ENCODE measurements at places on chromosomes 4 and X.

DNA sequence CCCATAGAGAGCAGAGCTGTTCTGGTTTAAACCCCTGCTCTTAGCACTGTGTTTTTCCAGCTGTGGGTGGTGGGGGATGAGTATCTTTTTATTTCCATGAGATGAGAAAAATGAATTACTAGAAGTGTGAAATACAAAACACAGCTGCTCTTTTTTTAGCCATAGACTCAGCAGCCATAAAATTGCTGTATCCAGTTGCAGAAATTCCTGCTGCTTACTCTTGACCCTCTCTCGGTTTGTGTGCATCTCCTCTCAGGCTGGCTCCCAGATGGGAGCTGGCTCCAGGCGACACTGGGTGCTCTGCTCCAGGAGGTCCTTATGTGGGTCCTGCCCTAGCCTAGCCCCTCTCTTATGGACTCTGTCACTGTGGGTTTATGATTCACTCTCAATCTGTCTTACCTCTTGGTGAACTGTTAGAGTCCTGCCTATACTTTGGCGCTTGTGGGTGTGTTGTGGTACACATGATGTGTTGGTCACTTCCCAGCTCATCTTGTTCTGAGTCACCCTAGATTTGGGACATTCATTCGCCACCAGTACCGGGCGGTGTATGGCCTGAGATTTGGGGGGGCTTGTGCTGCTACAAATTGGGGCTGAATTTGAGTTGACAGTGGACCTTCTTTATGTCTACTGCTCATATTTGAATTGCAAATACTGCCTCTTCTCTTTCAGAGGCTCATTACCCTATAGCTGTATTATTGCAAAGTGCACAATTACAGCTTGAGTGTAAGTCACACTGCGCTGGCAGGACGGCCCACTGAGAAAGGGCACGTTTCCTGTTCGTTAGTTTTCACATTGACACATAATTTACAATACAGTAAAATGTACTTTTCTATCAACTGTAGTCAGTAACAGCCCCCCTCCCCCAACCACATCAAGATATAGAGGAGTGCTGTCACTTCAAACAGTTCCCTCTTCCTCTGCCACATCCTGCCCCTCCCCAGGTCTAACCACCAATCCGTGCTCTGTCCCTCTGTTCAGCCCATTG lies 46.9 kb upstream of the MSANTD1 start:
- no peak for DNase-seq

- no peak for DNase-seq
Measured at GRCh38 chr4:17809667-17810066, 890 bp downstream of the DCAF16 start.

DNA sequence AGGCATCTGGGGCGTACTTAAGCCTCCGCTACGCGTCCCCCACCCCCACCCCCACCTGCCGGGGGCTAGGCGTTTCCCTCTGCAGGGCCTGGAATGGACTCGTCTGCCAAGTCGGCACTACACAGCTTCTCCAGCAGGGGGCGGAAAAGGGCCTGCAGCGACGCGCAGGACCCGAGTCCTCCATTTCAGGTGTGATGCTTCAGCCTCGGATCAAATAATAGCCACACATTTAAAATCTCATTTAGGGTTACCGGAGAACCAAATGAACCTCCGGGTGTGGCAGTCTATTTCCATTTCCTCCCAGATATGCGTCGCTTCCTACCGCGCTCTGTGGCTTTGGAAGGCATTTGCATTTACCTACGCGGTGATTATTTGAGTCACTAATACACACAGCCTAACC lies 2.9 kb downstream of the PAK3 start:
- peak; percentile 43 for DNase-seq

- no peak for DNase-seq
Measured at GRCh38 chr4:948936-949300, 16.7 kb downstream of the TMEM175 start.

GRCh38 chr4:182286035-182286434 lies 42.8 kb downstream of the TENM3 start:
- no peak for DNase-seq

GRCh38 chr4:160450876-160451275 lies 1348.0 kb downstream of the RAPGEF2 start:
- DNase-seq: no peak

GRCh38 chrX:24682739-24683432 lies 10.8 kb upstream of the POLA1 start:
- no peak for DNase-seq

DNA sequence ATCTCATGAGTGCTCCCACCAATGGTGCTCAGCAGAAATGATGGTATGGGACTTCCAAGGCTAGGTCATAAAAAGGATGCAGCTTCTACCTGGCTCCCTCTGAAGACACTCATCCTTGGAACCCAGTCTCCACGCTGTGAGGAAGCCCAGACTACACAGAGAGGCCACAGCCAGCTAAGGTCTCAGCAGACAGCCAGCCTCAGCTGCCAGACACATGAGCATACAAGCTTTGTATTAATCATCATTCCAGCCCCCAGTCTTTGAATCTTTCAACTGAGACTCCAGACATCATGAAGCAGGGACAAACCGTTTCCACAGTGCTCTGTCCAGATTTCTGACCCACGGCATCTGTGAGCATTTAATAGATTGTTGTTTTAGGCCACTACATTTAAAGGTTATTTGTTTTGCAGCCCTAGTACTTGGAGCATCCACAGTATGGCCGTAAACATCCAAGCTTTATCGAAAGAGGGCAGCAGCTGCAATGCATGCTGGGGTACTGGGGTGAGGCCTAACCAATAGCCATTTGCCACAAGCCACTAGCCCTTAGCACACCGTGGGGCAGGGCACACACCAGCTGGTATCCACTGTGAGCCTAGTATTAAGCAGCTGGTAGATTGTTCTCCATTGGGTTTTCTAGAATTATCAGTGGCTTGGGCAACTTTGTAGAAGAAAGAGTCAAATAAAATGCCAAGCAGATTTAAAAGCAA lies 449.1 kb downstream of the BCOR start:
- DNase-seq: no peak

GRCh38 chrX:96756491-96756890 lies 71.8 kb downstream of the DIAPH2 start:
- no peak for DNase-seq

DNA sequence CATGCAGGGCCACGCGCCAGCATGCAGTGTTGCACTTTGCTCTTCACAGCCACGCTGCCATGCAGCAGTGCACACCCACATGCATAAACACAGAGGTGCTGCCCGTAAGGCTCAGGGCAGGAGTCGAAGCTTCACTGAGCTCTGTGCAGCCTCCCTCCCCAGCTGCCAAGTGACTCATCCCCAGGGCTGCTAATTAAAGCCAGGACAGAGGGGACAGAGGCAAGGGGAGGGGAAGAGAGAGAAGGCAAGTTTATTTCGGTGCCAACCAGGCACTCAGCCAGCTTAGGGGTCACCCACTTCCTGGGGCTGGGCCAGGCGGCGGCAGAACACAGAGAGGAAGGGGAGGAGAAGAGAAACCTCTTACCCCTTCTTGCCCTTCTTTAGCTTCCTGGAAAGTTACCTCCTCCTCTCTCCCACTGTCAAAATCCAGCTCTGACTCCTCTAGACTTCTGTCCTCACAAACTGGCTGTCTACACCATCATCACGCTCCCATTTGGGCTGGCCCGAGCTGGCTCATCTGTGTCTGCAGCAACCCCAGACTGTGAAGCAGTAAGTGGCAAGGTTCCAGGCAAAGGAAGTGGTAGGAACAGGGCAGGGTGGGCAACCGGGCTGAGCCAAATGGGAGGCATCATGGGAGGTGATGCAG lies 6.2 kb upstream of the IQSEC2 start:
- DNase-seq: no peak

DNA sequence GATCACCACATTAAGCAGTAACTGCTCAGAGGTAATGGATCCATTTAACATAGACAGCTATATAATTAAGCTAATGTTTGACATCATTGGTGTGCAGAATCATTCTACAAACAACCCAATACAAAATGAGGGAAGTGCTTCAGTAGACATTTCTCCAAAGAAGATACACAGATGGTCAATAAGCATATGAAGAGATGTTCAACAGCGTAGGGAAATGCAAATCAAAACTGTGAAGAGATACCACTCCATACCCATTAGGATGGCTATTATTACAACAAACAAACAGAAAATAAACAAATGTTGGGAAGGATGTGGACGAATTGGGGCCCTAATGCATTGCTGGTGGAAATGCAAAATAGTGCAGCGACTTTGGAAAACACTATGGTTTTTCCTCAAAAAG lies 294.6 kb downstream of the ANK2 start:
- no peak for DNase-seq

GRCh38 chrX:96861218-96861617 lies 22.5 kb upstream of the RPA4 start:
- no peak for DNase-seq

- peak; percentile 71 for DNase-seq
Measured at GRCh38 chr4:53684136-53685130, 93.1 kb upstream of the LNX1 start.

GRCh38 chr4:103002551-103002950 lies 17.0 kb downstream of the SLC9B1 start:
- DNase-seq: no peak

DNA sequence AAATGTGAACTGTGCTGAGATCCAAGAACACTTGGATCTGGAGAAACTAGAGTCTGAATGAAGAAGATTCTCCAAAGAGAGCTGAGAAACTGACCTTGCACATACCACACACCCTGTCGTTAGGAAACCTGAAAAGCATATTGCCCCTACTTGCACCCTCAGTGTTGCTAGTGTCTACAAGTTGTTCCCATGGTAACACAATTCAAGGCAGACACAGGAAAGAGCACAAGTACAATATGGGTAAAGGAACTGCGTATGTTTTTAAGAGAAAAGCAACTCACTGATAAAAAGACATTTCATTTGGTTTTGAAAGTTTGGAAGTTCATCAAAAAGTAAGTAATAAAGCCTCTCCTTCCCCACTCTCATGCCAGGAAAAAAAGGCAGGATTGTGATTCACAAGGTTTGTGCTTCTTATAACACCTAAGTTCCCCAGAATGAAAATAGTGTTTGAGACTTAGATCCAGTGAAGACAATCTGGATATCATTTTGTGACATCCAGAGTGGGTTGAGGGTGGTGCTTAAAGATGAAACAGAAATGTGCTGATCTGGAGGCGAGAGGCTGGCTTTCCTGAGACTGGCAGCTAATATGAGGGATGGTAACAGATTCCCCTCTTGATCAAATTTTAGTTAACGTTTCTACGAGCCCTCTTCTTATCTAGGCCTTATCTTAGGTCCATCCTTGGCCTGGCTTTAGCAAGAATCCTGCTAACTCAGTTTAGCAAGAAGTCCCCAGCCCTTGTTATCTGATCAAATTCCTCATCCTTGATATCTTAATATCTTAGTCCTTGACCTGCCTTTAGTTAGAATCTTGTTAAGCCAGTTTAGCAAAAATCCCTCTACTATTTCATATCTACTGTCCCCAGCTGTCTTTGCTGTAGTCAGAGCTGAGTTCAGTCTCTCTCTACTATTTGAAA lies 42.3 kb downstream of the NIPAL1 start:
- no peak for DNase-seq

DNA sequence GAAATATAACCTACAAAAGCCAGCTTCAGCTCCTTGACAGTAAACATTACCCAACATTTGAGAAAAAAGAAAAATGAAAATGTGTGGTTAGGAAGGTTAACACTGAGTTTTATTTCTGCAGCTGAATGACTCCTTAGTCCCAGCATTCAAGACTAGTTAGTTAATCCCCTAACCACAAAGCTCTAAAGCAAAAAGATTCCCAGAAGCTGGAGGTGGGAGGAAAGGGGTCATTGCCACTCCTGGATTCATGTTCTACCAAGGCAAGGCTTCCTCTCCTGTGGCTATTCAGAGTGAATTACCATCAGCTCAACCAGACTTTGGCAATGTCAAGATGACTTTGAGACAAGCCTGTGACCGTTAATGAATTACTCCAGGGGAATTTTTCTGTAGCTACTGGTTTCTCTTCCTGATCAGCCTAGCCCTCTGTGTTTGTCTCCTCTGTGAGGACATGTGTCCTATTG lies 63.6 kb downstream of the HADH start:
- no peak for DNase-seq

DNA sequence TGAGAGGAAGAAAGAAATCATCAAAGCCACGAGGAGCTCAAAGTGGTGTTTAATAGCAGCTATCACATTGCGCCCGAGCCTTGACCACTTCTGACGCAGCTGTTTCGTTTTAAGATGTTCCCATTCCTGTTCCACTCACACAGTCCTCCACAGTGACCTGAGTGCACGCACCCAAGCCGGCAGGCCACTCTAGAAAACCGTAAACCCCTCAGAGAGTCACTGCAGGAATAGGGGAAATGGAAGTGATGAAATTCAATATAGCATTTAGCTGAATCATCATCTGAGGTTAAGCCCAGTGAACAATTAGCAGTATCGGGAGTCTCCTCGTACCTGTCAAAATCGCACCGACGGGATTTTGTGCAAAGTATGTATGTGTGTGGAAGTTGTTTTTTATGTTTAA lies 17.9 kb upstream of the HAND2 start:
- DNase-seq: no peak

DNA sequence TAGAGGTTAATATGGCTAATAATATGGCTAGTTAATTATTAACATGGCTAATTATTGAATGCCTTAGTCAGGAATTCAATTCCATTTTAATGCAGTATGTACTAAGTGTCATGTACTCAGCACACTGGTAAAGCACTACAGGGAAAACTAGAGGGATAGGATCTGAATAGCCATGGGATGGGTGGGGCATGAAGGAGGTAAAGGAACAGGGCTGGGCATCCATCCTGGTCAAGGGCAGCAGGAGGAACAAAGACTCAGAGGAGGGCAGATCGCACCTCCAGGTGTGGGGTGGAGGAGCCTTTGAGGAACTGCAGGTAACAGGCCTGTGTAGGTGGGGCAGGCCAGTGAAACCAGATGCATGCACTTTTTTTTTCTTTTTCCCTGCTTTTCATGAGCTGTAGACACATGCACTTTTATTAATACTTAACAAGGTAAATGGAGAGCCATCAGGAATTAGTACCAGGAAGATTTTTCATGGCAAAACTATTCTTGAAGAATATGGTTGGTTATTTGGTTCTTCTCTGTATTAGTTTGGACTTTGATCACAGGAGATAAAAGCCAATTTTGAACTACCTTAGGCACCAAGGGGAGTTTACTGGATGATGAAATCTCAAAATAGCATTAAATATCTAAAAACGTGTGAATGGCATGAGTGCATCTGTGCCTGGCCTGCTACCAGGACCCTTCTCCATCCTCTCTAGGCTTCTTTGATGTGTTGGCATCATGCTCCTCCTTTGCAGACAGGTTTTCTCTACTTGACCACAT lies 88.3 kb downstream of the CC2D2A start:
- no peak for DNase-seq

DNA sequence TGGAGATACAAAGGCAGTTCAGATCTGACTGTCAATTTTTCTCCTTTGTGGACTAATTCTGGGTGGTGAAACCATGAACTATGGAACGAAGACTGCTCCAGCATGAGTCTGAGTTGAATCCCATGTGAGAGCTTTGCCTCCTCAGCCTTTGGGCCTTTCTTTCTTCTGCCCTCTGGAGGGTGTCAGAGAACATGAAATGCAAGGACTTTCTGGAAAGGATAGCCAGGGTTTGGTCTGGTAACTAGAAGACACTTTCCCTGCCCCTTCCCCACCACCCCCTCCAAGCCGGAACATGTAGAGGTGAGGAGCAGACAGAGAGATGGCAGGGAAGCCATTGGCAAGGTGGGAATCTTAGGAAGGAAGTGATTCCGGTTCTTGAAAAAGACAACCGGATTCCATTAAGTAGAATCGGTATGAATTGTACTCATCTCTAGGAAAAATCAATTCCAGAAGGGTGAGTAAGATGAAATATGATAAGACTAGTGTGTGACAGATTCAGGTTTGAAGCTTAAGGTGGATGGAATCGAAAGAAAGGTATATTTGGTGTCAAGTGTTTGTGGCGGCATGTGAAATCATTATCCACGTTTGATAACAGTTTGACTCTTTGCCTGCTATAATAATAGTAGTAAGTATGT lies 19.0 kb downstream of the FHL1 start:
- no peak for DNase-seq

GRCh38 chr4:76182463-76182862 lies 31.2 kb downstream of the SCARB2 start:
- no peak for DNase-seq
